ENCODE measurements at places on chromosomes 2 and 18. TPM values are rescaled to one million over a fixed set of nuclear protein-coding genes. Genes with fewer than 3 reads are reported as not detected.

- DNase-seq = no peak
Measured at GRCh38 chr2:192025637-192026036, 169.1 kb downstream of the TMEFF2 start.

DNA sequence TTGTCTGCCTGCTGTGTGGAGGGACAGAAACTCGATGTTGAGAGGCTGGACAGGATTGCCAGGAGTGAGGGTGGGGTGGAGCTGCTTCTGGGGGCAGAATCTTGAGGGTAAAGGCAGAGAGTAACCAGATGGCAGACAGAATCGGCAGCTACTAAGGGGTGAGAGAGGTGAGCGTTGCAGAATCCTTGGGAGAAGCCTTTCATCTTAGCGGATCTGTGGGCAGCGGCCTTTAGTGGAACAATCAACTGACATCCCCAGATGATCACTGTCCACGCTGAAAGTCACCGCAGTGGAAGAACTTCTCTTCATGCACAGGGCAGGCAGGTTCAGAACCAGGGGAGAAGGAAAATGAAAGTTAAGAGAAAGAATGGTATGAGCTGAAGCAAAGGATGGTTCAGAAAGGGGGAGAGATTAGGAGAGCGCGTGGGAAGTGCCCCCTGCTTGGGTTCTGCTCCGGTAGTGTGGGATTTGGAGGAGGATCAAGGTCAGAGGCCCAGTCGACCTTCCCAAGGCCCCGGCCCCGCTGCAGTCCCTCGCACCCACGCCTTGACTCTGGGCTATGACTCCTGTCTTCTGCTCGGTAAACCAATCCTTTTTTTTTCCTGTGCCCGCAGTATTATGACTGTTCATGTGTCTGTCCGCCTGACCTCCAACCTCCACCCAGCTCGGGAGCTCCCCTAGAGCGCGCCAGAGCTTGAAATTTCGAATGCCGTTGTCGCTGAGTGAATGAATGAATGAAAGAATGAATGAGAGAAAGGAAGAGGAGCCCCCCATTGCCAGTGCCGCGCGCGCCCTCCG, 584 bp downstream of the BOLA3 start:
- no peak for DNase-seq

MROH2A gene
- 0.27 TPM for polyA plus RNA-seq

GRCh38 chr2:163132850-163133249, 294.3 kb upstream of the KCNH7 start:
- no peak for DNase-seq

ZEB2 gene
- 180 TPM for polyA plus RNA-seq

DNA sequence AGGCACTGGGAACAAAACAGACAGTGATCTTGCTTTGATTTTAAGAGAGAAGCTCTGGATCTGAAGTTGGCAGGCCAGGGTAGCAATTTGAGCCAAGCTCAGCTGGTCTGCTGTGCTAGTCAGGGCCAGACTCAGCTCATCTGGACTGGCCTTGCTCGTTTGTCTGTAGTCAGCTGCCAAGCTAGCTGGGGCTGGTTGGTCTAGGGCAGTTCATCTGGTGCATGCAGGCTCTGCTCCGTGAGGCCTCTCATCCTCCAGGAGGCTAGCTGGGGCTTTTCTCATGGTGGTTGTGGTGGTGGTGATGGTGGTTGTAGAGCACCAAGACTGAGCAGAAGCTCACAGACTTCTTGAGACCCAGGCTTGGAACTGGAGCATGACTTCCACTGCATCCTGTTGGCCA, 10.3 kb downstream of the FBLN7 start:
- no peak for DNase-seq

- no peak for DNase-seq
Measured at GRCh38 chr2:56177420-56178220, 6.2 kb upstream of the CCDC85A start.

- no peak for DNase-seq
Measured at GRCh38 chr2:222736924-222737323, 65.5 kb downstream of the MOGAT1 start.

GRCh38 chr18:41700416-41700815, 254.6 kb upstream of the PIK3C3 start:
- DNase-seq = peak; percentile 57

DNA sequence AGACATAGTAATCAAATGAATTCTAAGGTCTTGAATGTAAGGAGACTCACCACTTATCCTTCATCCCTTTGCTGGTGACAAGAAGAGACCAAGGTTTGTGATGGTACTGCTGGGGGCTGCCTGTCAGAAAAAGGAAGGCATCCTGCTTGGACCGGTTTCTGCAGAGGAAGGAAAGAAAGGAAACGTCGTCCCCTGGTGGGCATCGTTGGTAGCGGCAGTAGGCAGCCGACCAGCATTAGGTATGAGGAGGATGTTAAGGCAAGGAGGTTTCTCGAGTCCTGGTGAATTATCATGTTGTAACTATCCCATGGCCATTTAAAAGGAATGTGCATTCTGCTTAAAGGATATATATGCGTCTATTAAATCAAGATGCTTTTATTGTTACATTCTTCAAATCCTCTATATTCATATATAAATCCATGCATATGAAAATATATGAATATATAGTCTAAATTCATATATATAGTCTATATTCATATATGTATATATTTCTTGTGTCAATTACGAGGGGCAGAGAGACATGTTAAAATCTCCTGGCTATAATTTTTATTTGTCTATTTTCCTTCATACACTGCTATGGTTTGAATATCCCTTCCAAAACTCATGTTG, 94.4 kb upstream of the TGFA start:
- DNase-seq = peak; percentile 70

- DNase-seq = no peak
Measured at GRCh38 chr18:50720325-50720674, 99.5 kb downstream of the MRO start.

GRCh38 chr2:102657770-102658169, 38.4 kb downstream of the SLC9A2 start:
- no peak for DNase-seq

GKN1 gene
- not detected for polyA plus RNA-seq

IL1RN gene
- polyA plus RNA-seq = 1.2 TPM

DNA sequence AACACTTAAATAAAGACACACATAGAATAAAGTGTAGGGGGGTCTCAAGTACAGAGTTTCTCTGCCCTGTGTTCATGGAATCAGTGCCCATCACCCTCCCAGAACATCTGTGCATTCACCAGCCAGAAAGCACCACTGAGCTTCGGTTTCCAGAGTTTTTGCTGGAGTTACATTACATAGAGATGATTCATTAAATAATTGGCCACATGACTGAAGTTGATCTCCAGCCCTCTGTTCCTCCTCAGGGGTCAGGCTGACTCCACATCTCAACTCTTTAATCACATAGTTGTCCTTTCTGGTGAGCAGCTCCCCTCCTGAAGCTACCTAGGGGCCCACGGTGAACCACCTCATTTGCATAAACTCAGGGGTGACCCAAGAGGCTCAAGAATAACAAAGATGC, 129.8 kb downstream of the METTL4 start:
- DNase-seq = no peak

- DNase-seq = no peak
Measured at GRCh38 chr2:207240649-207241048, 74.9 kb upstream of the KLF7 start.

DNA sequence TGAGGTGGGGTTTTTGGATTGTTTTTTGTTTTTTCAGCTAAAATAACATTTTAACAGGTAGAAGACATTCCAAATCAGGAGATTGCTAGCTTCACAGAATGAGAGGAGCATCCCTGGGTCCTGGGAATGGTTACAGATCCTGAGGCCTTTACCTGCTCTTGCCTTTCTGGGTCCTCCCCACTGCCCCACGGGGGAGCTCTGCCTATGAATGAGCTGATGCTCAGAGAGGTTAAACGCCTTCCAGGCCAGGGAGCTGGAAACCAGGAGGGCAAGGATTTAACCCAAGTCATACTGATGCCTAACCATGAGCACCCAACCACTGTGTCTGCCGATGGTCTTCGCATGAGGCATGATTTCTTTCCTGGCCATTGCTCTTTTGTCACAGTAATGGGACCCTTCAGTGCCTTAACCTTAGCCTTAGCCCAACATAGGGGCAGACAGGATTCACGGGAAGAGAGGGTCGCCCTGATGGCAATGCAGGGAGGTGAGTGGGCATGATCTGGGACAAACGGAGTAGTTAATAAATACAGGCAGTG, 16.1 kb downstream of the MOCOS start:
- no peak for DNase-seq

DNA sequence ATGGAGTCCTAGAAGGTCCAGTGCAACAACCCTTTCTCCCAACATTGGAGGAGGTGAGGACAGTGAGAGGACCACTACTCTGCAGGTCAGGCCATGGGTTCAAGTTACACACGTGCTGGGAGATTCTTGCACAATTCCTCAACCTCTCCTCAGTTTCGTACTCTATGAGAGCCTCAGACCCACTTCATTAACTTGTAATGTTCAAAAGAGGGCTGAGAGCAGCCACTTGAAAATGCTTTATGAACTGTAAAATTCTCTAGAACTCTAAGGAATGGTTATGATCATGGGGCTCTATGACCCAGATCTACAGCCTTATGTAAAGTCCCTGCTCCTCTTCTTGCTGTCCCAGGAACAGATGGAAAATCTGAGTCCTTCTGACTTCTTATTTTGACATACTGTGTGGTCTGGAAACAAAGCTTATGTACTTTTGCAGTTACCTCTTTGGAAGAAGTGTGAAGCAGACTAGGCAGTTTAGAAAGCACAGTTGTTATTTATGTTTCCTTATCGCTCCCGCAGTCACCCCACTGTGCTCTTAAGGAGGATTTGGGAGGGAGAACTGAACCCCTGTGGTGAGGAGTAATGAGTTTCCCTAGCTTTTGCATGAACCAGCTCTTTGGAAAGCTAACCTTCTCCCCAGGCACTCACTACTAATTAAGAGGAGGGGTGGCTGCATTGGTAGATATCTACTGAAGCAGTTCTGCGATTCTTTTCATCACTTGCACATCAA, 296.6 kb downstream of the LRRTM1 start:
- peak; percentile 11 for DNase-seq

GRCh38 chr2:143264851-143265250, 135.6 kb downstream of the ARHGAP15 start:
- DNase-seq = no peak

- DNase-seq = no peak
Measured at GRCh38 chr2:182744490-182744889, 28.4 kb downstream of the DNAJC10 start.

MAP3K19 gene
- 0.90 TPM for polyA plus RNA-seq

- DNase-seq = no peak
Measured at GRCh38 chr2:241942416-241943208, 73.1 kb downstream of the RTP5 start.

ID2 gene
- 474 TPM for polyA plus RNA-seq

DNA sequence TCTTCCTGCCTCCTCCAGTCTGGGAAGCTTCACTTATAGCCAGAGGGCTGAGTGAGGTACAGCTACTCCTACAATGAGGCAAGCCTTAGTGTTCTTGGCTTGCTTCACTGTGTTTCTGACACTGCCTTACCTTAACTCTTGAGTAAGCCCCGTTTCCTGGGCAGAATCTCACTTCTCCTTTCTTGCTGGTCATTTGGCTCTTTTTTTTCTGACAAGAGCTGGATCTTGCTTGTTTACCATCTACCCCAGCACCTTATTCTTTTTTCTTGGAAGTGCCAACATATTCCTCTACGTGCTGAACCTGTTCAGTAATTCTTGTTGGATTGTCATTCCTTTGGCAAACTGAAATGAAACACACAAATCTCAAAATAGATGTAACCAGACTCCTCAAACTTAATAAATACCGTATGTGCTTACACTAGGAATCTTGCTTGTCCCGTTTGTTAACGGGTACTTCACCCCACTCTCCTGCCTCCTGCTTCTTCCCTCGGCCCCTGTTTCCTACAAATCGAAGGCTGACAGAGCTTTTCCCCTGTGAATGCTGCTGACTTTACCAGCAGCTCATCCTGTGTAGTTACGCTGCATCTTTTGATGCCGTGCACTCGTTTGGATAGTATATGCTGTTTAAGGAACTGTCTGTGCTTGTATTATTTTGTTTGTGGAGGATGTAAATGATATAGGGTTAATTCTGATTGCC, 132.2 kb downstream of the FMNL2 start:
- DNase-seq = peak; percentile 30

DNA sequence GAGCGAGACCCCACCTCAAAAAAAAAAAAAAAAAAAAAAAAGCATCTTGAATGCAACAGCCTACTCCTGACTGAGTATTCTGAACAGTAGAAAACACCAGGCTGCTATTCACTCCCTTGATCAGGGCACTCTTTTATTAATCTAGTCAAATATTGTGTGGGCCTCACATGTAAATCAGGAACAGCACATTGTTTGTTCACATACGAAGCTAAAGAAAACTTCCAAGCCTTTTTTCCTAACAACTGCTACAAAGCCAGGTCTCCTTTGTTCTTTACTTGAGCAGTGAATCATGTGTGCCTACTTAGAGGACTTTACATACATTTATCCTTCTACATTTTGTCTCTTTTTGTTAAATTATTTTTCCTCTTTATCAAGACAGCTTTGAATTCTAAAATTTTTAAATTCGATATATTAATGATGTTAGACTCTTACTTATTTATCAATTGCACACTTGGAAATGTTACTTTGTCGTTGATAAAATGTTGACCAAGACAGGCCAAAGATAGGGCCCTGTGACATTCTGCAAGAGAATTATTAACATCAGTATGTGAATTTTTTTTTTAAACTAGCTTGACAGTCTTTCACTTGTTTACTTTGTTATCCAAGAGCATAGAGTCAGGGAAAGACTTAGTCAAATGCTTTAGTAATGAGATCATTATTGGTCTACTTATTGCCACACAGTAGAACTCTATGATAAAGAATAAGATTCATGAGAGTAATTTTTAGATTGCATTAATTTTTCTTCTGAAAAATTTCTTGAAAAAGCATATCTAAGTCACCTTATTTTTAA, 13.2 kb downstream of the SPATS2L start:
- no peak for DNase-seq

- DNase-seq = no peak
Measured at GRCh38 chr2:241107031-241107783, 5.1 kb upstream of the MTERF4 start.

- DNase-seq = no peak
Measured at GRCh38 chr2:201059961-201060755, 11.3 kb downstream of the HYCC2 start.

GRCh38 chr2:12787891-12788801, 71.4 kb downstream of the TRIB2 start:
- no peak for DNase-seq

- no peak for DNase-seq
Measured at GRCh38 chr2:166297951-166298350, 77.8 kb downstream of the SCN9A start.

GRCh38 chr2:200708943-200709342, 102.8 kb upstream of the BZW1 start:
- no peak for DNase-seq

GRCh38 chr2:100292022-100292580, 30.2 kb downstream of the LONRF2 start:
- DNase-seq = no peak

AMER3 gene
- polyA plus RNA-seq = 0.07 TPM

DNA sequence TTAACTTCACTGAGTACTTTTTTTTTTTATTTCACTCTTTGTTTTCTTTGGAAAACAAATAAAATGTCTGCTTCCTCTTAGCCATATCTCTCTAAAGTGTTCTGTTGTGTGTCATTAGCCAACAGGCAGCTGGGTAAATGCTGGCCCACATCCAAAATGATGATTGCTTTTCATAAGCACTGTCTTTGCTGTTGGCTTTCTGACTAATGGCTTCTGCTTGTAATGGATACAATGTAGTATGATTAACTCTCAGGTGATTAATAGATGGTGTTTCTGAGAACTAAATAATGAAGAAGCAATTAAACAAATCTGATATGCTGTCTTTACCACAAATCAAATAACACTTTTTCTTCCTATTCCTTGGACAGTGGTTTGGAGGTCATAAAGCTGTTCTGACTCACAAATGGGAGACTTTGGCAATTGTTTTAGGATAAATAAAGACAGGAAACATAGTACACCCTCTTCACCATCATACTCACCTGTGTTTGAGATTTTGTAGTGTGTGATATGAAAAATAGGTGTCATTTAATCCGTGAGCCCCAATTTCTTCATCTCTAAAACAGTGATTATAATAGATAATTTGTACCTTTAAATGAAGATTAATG, 888.4 kb downstream of the TSN start:
- no peak for DNase-seq

Measured in right lung (tissue), 10 donors.